Tibial nerve (tissue), 4 donors: ENCODE measurements at places on chromosomes 13 and 19. TPM values are rescaled to one million over a fixed set of nuclear protein-coding genes. Genes with fewer than 3 reads are reported as not detected.

The SSC5D gene
- total RNA-seq, result 14.5 TPM

DNA sequence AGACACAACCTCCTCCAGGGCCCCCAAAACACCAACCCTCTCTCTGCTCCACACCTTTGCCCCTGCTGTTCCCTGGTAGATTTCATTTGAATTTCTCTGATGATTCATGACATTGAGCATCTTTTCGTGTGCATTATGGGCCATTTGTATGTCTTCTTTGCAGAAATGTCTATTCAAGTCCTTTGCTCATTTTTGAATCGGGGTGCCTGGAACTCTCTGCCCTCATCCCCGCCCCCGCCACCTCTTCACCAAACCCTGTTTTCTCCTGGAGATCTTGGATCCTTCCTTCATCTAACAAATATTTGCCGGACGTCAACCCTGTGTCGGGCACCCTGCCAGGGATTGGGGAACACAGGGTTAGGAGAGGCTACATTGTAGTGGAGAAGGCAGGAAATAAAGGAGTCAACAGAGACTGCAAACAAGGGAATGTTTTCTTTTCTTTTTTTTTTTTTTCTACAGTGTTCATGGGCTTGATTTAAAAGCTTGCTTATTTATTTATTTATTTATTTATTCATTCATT, 25.5 kb upstream of the SLC1A5 start:
- DNase-seq, result peak; percentile 83

DNA sequence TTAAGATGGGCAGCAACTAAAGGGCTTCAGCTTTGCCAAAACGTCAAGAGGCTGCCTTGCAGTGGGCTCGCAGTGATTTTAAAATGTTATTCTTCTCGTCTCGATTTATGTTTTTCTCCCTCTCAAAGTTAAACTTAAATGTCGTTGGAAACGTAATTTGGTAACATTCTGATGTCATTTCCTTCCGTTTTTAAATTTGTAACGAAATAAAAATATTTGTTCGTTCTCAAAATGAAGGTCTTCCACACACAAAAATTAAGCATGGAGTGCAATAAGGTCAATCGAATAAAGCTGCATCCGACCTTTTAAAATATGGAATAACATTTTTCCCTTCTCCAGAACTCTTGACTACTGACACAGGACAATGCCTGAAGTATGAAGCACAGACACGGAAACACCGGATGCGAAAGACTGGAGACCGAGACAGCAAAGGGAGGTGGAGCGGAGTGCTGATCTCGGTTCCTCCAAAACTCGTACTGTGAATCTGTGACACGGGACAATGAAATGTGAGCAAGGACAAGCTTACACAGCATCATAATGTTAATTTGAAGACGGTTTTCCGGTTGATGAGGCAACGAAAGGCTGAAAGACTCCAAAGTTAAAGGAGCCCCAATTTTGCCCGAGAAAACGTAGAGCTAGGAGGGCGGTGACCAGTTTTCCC, 850 bp downstream of the MTMR6 start:
- DNase-seq, result no peak

The OXGR1 gene
- total RNA-seq, result not detected

GRCh38 chr19:38700902-38701454, 43.3 kb downstream of the CAPN12 start:
- DNase-seq, result no peak

The GRK1 gene
- total RNA-seq, result not detected

The ANO8 gene
- total RNA-seq, result 11.6 TPM

The NBEA gene
- 9.6 TPM for total RNA-seq

GRCh38 chr13:110989331-110989730, 74.5 kb upstream of the ANKRD10 start:
- DNase-seq, result no peak

The DCT gene
- 0.63 TPM for total RNA-seq

The TUBA3C gene
- not detected for total RNA-seq

The ZNF540 gene
- 4.2 TPM for total RNA-seq

DNA sequence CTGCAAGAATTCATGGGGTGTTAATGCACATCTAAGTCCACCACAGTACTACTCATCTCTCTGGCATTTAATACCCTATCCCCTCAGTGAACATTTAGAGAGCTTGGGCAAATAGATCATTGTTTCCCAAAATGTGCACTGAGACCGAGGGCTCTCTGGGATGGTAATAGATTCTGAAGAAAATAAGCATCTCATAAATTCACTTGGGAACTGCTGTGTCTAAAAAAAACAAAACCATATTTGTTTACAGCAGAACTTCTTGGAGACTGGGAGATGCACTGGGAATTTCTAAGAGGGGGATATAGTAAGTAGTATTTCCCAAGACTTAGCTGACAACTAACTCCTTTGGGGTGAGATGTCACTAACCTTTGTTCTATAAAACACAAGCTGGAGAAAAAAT, 58.4 kb downstream of the ENOX1 start:
- no peak for DNase-seq

DNA sequence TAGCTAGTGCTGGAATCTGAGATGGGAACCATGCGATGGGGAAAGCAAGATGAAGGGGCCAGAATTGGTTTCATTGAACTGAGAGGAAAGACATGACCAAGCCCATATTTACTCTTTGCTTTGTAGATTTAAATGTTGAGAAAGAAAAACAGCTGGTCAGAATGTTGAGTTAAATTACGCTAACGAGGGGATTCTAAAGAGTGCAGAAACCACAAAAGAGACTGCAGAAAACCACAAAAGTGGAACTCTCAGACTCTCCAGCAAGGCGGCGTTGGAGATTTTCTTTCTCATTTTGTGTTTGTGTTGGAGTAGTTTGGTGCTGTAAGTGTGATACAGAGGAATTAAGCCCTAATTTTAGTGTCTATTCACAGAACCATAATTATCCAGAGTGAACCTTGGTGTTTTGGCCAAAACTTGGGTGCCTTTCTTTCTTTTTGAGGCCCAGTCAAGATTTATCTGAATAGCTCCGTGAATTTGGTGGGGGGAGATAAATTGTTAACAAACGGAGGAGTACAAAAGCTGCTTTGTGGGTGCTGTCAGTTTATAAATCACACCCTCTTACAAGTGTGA, 26.3 kb downstream of the SAE1 start:
- no peak for DNase-seq

DNA sequence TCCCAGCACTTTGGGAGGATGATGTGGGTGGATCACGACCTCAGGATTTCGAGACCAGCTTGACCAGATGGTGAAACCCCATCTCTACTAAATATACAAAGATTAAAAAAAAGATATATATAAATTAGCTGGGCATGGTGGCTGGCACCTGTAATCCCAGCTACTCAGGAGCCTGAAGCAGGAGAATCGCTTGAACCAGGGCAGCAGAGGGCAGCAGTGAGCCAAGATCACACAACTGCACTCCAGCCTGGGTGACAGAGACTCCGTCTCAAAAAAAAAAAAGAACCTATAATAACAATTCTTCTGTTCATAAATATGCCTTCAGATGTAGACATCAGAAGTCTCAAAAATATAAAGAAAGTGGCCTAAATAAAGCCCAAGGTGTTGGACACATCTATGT, 7.6 kb downstream of the ZNF737 start:
- no peak for DNase-seq

GRCh38 chr13:106836186-106836802, 268.4 kb upstream of the ARGLU1 start:
- no peak for DNase-seq

- DNase-seq, result peak; percentile 73
Observed at GRCh38 chr19:18683109-18683957, at the start of gene CRTC1. Gene CRTC1 (plus strand): TSS chr19:18683680. CDS start chr19:18683703, 23 bp downstream.

DNA sequence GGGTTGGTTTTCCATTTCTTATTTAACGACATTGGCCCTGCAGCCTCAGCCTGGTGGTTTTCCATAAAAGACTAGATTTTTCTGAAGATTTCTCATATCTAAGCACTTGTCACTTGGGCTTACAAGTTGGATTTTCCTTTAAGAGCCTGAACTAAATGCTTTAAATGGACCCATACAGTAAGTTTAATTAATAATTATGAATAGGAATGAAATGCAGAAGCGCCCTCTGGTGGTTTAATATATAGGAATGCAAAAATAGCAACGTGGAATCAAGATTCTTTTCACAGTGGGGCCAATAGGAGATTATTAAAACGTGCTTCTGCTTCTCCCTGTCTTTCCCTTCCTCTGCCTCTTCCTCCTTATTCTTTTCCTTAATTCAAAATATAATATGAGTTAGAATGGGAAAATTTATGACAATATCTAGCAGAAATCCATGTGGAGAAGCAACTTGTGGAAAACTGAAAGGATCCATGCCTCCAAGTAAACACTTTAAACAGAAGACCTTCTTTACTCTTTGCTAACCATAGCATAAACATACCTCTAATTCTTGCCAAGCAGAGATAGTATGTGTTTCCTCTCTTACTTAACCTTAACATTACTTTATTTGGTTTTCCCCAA, 324.0 kb downstream of the GPC5 start:
- no peak for DNase-seq

DNA sequence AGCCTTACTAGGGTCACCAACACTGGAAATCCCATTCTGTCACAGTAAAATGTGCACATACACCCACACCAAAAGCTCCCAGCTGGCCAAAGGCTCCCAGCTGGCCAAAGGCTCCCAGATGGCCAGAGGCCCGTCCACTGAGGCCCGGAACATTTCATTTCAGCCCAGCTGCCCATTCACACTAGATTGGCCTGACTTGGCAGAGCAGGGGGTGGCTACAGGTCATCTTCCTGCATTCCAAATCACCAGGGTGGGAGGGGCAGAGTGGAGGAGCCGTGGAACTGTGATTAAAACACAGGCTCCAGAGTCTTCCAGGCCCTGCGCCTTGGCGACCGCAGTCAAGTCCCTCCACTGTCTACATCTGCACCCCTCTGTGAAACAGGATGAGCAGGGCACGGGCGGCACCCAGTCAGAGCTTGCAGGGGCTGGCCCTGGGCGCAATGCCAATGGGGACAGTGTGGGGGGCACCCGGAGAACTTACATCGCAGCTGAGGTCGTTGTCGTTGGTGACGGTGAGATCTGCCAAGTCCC, 10.1 kb upstream of the PRKD2 start:
- no peak for DNase-seq

DNA sequence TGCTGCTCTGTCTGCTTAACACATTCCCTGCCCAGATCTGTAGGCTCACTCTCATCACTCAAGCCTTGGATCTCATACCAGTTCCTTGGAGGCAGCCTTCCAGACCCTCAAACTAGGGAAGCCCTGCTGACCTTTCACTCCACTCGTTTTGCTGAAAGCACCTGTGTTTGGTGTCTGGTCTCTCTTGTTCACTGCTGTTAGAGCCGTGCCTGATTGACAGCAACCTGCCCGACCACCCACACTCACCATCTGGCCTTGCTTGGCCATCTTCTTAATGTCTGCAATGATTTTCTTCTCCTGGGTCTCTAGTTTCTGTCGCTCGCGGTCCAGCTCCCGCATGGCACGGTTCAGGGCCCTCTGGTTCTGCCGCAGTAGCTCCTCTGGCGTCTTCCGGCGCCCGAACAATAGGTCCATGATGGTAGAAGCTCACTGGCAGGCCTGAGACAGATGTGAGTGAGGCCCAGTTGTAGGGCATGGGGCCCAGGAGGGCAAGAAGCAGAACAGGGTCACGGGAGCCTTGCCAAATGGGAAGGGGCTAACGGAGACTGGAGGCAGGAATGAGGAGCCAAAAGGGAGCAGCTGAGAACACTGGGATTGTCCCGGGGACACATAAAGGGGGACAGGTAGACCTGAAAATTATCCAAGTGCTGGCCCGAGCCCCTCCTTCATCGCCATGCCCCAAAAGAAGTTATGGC, 959 bp downstream of the CHMP2A start:
- DNase-seq, result no peak

DNA sequence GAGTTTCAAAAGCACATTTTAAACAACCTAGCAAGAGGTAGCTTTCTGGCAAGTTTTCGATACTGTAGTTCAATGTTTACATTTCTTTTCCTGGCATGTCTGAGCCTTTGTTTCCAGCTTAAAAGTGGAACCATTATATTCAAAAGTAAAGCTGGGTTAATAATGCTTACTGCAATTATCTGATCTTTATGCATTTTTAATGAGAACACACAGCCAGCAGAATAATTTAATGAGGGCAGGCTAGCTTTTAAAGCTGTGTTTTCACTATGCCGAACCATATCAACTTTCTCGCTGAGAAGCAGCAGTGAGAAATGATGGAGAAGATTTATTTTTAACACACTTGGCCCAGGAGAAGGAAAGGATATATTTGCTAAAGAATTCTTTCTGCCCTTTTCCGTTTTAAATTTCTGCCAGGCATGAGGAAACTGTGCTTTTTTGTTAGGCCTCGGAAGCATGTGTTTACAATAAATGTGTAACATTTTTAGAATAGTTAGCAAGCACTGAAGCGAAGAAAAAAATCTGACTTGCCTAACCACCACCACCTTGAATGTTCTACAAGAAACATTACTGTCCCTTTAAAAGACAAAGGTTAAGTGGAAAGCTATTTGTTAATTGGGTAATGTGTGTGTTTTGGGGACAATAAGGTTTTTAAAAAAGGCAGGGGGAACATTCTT, 1.0 kb downstream of the MBNL2 start:
- no peak for DNase-seq

DNA sequence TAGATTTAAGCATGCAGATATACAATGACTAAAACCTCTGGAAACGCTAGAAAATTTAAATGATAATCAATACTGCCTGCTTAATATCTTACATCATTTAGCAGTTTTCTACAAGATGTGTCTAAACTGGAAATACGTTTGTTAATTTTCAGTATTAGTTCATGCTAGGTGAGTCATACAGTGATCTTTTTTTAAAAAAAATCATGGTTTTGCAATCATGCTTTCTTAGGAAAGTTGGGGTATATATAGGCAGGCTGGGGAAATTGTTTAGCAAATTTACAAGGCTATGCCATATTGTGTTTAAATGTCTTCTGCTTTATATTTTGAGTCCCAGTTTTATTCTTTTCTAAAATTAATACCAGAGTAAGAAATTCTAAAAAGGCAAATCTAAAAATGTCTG, 245.4 kb upstream of the SPRY2 start:
- no peak for DNase-seq

- DNase-seq, result no peak
Observed at GRCh38 chr13:98890925-98891324, 86.9 kb downstream of the DOCK9 start.

- DNase-seq, result no peak
Observed at GRCh38 chr13:99979453-99980200, 2.0 kb upstream of the ZIC2 start.

DNA sequence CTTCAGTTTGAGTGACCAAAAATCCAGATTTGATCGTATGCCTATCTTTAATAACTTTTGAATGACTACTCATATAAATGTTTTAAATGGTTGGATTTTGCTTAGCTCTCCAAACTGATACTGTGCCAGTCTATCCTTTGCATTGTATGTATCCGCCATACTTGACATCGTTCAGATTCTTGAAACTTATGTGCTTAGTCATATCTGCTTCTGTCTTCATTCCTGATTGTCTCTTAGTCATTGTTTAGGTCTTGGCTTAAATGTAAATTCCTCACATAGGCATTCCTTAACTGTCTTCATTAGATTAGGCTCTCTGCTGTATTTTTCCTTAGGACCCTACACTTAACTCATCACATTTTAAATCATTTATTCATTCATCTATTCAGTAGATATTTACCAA, 126.0 kb downstream of the PCCA start:
- no peak for DNase-seq
